ENCODE measurements at places on chromosomes 5 and 9.

GRCh38 chr5:138068742-138069600, 14.9 kb upstream of the WNT8A start:
- DNase-seq: peak; percentile 44

DNA sequence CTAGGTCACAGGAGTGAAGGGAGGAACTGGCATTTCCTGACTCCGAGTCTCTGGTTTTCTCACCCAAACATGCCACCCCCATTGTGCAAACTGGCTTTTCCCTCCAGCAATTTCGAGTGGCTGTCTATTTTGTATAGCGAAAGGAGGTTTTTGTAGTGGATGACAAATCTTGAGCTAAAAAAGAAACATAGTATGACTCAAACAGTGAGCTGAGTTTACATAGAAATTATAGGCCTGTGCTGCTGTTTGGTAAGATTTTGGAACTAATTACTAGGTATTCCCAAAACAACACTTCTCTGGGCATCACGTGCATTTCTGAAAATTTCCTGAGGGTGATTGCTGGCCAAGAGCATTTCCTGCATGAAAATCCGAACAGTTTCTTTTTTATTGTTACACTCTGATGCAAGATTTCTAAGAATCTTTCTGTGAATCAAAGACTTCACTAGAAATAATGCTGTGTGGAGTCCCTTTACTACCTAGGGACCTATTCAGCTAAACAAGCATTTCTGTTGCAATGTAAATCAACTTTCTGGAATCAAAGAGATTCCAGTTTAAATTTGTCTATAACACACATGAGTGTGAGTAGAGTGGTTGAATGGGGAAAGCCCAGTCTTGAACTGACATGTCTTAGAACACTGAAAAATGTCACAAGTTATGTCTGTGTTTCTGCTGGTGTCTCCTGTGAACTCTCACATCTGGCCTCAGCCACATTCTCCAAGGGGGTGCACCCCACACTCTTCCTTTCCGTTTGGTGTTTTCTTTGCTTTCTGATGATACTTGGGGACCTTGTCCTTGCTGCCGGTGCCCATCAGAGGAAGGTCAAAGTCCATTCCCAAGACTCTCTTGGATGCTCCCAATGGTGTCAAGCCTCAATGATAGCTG, 33.3 kb upstream of the DAPK1 start:
- peak; percentile 13 for DNase-seq

GRCh38 chr9:129483415-129484351, 137.2 kb downstream of the C9orf50 start:
- peak; percentile 89 for DNase-seq

DNA sequence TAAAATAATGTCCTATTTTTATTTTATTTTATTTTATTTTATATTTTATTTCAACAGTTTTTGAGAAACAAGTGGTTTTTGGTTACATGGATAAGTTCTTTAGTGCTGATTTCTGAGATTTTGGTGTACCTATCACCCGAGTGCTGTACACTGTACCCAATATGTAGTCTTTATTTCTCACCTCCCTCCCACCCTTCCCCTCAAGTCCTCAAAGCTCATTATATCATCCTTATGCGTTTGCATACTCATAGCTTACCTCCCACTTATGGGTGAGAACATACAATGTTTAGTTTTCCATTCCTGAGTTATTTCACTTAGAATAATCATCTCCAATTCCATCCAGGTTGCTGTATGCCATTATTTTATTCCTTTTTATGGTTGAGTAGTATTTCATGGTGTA, 63.5 kb downstream of the ARRDC3 start:
- DNase-seq: no peak

DNA sequence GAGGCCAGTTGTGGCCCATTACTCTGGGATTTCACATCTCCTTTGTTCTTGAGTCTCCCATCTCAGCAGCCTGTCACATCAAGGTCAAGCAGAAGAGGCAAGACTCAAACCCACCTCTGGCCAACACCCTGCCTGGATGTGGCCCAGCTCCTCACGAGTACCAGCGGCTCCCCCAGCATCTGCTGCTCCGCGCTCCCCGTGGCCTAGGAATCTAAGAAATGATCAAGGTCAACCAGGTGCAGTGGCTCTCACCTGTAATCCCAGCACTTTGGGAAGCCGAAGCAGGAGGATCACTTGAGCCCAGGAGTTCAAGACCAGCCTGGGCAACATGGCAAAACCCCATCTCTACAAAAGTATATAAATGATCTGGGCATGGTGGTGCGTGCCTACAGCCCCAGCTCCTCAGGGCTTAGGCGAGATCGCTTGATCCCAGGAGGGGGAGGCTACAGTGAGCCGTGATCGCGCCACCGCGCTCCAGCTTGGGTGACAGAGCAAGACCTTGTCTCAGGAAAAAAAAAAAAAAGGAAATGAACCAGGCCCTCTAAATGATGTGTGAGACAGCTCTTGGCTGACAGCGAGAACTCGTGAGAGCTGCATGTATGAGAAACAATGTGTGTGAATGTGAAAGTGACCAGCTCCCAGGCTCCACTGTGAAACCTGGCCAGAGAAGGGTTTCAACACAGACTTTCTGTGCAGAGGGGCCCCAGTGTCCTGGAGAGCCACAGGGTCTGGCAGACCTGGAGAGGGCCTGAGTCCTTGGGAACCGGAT, 61.6 kb upstream of the ANGPTL2 start:
- peak; percentile 93 for DNase-seq

GRCh38 chr5:154626876-154627557, 128.2 kb upstream of the LARP1 start:
- DNase-seq: no peak

- no peak for DNase-seq
Observed at GRCh38 chr9:3868466-3868865, 342.7 kb upstream of the RFX3 start.

DNA sequence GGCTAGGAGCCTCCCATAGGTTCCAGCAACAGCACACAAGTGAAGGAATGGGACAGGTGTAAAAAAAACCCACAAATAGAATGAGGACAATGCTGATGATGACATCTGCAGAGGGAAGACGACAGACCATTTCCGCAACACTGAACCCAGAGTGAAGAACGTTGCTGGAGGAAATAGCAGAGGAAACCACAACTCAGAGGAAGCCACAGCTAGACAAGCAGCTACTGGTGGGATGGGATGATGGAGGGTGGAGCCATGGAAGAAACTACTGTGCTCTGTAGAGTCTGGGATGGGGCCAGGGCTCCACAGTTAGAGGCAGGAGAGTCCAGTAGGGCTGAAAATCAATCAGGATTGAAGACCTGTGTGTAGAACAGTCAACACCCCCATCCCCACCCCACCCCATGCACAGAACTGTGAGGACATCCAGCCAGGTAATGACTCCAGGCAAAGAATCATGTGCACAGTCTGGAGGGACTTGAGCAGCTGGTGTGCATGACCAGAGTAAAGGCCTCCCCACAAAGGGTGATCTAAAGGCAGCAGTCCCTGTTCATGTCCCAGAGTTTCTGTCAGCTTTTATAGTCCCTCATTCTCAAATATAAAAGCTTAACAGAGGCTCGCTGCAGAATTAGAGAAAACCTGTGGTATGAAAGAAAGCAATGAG, 65.2 kb upstream of the SPIN1 start:
- DNase-seq: no peak

DNA sequence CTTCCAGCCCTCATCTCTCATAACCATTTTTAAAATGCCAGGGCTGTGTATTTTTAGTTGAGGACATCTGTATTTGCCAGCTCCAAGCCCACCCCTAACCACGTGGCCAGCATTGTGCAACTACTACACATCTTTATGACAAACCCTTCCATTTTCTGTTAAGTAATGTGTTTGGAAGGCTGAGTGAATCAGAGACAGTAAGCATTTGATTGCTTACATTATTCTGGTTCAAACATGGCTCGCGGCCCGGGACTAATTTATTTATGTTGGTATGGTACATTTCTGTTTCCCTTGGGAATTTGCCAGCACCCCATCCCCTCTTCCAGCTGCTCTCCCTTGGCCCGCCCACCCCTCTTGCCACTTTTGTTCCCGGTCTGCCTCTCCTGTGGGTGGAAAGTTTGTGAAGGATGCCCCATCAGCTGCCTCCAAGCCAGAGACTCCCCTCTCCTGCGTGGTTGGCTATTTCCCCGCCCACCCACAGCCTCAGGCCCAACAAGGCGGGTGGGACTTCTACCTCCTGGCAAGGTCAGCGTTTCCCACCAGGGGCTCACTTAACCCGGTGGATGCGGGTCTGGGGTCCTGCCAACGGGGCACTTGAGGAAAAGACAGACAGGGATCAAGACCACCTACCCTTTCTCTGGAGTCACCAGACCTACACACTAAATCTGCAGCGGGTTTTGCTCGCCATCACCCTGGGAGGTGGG, 162.2 kb downstream of the HSD17B3 start:
- DNase-seq: peak; percentile 67

GRCh38 chr9:133673258-133673655, 37.1 kb downstream of the DBH start:
- no peak for DNase-seq

All from GM04504 (cell line).